ENCODE measurements at places on chromosomes 5 and 9.

DNA sequence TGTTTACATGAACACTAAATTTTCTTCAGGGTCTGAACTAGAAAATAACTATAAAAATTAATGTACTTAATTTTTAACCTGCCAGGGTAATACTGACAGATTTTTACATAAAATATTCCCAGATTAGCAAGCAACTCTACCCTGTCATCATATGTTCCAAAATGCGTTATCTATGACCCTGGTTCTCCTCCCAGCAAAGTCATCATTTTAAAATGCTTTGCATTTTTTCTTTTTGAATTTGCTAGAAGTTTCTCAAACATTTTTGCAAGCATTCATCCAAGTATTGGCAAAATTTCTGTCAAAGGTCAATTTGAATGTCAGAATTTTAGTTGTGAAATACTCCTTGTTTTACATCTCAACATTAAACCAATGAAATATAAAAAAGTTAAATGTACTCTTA, 144.5 kb upstream of the FTMT start:
- DNase-seq = no peak

DNA sequence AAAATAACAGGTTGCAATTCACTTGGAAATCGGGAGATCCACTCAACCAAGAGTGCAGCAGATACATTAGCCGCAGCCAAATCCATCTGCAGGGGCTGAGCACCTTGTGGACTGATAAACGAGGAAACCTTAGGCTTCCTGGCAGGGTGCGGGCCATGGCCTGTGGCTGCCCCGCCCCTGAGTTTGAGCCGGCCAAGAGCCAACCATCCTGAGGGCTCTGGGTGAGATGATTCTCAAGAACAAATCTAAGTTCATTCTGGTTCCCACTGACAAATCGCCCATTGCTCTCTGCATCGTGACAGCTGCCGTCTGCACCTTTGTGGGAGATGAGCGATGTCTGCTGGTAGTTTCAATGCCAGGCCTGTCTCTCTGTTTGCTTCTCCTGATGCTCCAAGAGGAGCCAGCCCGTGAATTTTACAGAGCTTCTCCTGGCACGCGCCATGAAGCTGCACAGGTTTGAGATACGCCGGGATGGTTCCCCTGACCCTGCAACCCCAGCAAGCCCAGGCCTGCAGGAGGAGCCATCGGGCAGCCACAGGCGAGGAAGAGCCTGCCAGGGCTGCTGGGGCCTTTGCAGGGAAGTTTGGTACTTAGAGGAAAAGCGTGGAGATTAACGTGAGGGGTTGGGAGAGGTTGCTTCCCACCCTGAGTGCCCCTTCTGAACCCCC, 154.0 kb downstream of the OLFM1 start:
- no peak for DNase-seq

GRCh38 chr5:34622098-34622400, 34.1 kb upstream of the RAI14 start:
- DNase-seq = no peak

GRCh38 chr9:29968831-29969230, 2395.6 kb upstream of the C9orf72 start:
- no peak for DNase-seq

GRCh38 chr5:90185897-90186468, 223.6 kb downstream of the CETN3 start:
- DNase-seq = no peak

DNA sequence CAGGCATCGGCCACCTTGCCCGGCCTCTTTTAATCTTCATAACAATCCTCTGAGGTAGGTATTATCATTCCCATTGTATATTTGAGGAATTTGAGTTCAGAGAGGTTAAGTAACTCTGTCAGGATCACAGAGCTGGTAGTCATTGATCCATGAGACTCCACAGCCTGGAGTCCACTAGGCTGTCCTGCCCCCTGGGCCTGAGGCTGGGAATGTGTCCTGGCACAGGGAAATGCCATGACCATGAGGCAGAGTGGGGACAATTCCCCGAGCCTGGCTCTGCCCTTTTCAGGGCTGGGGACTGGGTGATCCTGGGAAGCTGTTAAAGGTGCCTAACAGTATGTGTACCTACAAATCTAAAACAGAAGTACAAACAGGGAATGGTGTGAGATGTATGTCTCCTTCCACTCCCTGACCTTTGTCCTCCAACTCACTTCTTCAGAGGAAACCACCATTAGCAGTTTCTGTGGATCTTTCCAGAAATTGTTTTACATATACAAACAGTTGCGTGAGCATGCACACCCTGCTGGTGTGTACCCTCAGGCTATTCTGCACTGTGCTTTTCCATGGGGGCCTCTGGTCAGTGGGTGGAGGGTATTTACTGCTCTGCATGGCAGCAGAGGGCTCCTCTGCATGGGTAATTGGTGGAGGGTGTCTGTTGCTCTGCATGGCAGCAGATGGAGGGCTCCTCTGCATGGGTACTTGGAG, 53.8 kb downstream of the NDST1 start:
- DNase-seq = no peak

DNA sequence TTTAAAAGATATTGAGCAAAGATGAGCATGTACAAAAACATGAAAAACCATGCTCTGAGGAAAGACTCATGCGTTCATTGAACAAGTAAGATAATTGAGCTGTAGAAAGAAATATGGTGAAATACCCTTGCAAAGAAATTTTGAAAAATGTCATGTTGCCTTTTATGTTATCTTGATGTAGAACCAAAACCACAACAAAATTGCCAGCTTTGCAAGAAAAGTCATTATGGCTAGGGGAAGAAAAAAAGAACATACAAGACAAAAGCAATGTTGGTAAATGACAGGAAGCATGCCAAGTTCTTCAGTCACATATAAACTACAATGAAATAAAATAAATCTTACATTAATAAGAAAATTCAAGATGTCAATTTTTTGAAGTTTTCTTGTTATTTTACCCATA, 368.0 kb downstream of the IRX1 start:
- DNase-seq = no peak

GRCh38 chr9:85262333-85262732, 479.4 kb downstream of the AGTPBP1 start:
- DNase-seq = no peak

DNA sequence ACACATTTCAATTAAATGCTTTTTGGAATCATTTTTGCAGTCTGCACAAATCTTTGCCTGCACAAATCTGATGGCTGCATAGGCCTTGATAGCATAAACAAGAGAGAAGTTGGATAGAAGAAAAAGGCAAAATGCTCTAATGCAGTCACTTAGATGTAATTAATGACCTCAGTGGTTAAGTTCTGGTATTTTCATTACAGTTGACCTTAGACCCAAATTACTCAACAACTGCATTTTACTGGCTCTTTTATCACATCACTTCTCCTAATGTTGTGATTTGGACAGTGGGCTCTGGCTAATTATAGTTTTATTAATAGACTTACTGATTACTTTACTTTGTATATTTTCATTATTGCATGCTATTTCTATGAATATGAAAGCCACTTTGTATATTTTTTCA, 34.3 kb downstream of the NTRK2 start:
- DNase-seq = no peak

DNA sequence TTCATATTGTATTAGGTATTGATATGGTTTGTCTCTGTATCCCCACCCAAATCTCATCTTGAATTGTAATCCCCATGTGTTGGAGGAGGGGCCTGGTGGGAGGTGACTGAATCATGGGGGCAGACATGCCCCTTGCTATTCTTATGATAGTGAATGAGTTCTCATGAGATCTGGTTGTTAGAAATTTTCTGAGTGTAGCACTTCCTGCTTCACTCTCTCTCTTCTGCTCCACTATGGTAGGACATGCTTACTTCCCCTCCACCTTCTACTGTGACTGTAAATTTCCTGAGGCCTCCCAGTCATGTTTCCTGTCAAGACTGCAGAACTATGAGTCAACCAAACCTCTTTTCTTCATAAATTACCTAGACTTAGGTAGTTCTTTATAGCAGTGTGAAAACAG, 187.4 kb upstream of the SLC24A2 start:
- DNase-seq = no peak

GRCh38 chr5:137603356-137603755, 104.2 kb upstream of the SPOCK1 start:
- no peak for DNase-seq

GRCh38 chr5:5494489-5495402, 72.3 kb downstream of the ICE1 start:
- DNase-seq = no peak

Measured in PC-9 (cell line).